ENCODE measurements at places on chromosomes 5 and 9. TPM values are rescaled to one million over a fixed set of nuclear protein-coding genes. Genes with fewer than 3 reads are reported as not detected.

- no peak for DNase-seq
These were observed 183.2 kb downstream of the TLR4 start for GRCh38 chr9:117887383-117887782.

DNA sequence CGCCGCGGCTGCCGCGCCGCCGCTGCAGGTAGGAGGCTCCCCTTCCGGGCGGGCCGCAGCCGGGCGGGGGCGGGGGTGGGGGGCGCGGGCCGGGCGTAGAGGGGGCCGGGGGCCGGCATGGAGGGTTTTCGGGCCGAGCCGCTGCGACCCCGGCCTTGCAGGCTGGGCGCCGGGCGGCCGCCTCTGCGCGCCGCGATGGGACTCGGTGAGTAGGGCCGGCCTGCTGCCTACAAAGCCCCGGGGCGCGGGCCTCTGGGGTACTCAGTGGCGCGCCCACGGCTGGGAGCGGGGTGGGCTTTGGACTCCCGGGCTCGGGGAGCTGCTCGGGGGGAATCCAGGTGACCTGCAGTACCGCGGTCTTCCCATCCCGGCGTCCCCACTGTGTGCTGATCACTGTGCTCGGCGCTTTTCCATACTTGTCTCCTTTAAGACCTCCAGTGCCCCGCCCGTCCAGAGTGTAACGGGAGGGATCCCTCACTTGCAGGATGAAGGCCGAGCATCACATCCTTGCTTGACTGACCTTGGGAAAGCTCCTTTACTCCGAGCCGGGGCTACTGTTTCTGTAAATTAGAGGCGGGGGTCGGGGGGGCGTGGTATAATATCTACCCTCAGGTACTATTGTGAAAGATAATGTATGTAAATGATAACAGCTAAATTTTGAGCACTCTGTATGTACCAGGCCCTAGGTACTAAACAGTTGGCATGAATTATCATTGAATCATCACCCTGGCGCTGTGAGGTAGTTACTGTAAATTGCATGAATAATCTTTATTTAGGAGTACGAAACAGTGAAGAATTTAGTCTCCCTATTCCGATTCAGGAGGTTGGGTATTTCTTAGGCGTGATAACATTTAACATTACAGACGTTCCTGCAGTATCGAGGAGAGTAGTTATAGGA, 672 bp downstream of the MSANTD3 start:
- no peak for DNase-seq

DNA sequence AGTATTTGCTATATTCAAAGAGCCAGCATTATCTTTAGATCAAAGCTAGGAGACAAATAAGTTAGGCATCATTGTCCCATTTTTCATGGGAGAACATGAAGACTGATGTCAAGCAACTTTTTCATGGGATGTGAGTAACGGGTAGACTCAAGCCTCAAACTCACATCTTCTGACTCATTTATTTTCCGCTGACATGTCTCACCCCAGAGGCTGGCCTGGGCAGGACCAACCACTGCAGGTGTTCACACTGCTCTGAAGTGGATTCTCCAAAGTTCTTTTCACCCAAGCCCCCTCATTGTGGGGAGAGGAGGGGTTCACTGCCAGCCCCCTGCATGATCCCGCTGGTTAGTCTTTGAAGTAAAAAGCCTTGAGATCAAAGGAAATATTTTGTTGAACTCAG, 34.9 kb upstream of the BASP1 start:
- no peak for DNase-seq

GRCh38 chr9:118009614-118010013, 305.4 kb downstream of the TLR4 start:
- no peak for DNase-seq

DNA sequence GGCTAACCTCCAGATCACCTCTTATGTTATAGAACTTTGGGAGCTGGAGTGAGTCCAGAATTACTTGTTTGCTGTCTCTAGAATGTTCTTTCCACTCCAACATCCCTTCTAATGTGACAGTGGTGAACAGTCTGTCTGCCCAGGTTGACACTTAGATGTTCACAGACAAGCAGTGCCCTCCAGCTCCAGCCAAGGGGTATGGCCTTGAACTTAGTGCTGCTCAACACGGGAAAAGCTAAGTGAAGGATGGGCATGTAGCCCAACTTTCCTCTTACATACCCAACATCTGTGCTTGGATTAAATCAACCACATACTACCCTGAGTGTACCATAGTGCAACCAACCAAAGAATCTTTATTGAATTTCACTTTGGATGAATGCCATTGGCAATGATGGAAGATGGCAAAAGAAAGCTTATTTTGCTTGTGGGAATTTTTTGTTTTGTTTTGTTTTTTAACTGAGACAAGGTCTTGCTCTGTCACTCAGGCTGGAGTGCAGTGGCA, 201.2 kb downstream of the NXNL2 start:
- DNase-seq = no peak

ALDH1B1 gene
- polyA plus RNA-seq = 33.9 TPM

TMC1 gene
- 0.82 TPM for polyA plus RNA-seq

PLEKHG4B gene
- 17.1 TPM for polyA plus RNA-seq

All from left renal pelvis (tissue), 4 donors.